GM12891 (cell line): ENCODE measurements at places on chromosomes 7 and 10.

DNA sequence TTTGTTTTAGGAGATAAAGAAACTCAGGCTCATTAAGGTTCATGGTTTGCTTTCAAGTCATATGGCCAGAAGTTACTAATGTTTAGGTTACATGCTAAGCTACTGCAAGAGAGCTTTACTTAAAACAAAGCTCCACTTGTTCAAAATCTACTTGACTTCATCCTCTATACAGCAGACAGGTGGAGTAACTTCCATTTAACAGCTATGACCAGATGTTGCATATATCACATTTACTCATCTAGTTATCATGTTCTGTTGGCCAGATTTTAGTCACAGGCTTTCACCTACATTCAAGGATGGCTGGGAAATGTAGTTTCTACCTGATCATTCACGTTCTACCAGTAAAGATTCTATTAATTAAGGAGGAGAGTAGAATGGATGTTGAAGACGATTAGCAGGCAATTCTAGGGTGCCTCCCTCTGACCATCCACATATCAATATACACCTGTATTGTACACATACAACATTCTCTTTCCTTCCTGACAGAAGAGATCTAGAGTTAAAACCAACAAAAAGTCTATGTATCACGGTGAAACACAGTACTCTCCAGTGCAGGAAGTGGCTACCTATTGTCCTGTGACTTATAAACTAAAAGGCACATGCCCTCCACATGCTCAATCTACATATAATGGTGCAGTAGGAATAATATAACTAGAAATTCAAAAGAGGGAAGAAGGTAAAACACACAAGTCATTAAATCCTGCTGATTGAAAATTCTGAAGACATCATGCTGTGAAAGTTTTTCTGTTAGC is 488.0 kb downstream of the MDFIC start:
- DNase-seq = no peak

DNA sequence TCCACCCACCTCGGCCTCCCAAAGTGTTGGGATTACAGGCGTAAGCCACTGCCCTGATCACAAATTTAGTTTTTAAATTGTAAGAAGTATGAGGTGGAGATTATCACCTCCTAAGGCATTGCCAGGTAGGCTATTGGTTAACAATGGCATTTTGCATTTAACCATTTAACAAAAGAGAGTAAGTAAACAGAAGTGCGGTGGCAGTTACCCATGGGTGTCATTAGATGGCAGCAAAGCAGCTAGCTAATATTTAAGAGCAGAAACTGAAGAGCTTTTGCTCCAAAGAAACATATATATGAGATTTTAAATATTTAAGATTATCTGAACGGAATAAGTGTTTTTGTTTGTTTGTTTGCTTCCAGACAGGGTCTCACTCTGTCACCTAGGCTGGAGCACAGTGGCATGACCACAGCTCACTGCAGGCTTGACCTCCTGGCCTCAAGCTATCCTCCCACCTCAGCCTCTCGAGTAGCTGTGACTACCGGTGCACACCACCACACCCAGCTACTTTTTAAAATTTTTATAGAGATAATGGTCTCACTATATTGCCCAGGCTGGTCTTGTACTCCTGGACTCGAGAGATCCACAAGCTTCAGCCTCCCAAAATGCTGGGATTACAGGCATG is 325.5 kb upstream of the C7orf33 start:
- DNase-seq = no peak

- DNase-seq = no peak
Observed at GRCh38 chr7:12571691-12572090, 1.2 kb downstream of the SCIN start.

DNA sequence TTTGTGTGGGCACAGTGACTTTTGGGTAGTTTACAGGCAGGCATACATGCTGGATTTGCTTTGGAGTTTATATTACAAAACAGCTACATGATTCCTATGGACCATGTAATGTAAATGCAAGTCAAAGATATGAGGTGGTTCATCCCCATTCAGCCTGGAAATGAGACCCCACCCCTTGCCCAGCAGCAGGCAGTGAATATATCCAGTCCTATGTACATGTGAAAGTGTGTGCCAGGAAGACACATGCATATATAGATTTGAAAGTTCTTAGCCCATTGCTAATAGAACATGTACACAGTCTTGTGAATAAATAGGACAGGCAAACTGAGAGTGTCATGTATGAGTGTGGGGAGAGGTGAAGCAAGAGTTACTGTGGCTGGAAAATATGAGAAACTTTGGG is 65.3 kb downstream of the FZD1 start:
- no peak for DNase-seq

DNA sequence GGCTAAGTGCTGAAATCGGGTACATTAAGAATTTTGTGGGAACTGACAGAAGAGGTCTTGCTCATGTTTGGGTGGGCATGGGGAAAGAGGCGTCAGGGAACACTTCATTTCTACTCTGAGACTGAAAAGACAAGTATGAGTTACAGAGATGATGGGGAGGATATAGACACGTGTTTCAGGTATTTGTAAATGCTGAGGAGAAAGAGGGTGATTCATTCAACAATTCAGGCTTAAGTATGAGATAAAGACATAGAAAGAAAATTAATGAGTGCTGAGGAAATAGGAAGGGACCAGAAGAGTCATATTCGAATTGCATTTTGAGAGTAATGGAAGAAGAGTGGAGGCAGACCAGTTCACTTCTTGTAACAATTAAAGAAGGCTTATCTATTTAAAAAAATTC is 143.6 kb downstream of the HBP1 start:
- DNase-seq = no peak

GRCh38 chr10:79310200-79310865 is 36.9 kb upstream of the PPIF start:
- no peak for DNase-seq

DNA sequence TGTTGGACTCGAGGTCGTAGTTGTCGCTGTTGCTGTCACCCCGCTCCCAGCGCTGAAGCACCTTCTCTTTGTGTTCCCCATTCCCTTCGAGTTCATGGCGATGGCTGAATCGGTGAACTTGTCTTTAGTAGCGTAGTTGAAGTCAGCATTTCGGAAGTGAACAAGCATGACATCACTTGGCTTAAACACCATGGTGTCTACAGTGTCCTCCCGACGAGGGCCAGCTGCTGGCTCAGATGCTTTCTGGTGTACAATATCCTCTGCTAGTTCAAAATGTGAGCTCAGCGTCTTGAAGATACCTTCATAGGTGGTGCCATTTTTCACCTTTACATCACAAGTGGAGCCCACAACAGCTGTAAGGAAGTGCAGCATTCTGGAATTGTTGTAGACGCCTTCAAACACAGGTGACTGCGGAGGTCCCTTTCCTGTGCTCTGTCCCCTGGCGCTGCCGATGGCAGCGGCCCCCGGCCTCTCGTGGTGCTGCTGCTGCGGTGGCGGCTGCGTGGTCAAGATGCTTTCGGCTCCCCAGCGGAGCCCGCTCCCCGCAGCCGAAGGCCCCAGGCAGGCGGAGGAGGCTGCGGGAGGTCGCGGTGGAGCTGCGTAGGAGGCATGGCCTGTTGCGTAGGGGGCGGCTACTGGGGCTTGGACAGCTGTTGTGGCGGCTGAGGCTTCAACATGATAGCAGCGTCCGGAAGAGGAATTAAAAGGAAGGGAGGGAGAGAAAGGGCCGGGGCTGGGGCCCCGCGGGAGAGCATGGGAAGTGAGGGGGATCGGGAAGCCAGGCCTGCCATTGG is 59.3 kb downstream of the ANKMY2 start:
- DNase-seq = no peak

- no peak for DNase-seq
Observed at GRCh38 chr10:21888959-21889358, 114.6 kb downstream of the DNAJC1 start.

- no peak for DNase-seq
Observed at GRCh38 chr10:98090822-98091221, 43.6 kb upstream of the R3HCC1L start.

DNA sequence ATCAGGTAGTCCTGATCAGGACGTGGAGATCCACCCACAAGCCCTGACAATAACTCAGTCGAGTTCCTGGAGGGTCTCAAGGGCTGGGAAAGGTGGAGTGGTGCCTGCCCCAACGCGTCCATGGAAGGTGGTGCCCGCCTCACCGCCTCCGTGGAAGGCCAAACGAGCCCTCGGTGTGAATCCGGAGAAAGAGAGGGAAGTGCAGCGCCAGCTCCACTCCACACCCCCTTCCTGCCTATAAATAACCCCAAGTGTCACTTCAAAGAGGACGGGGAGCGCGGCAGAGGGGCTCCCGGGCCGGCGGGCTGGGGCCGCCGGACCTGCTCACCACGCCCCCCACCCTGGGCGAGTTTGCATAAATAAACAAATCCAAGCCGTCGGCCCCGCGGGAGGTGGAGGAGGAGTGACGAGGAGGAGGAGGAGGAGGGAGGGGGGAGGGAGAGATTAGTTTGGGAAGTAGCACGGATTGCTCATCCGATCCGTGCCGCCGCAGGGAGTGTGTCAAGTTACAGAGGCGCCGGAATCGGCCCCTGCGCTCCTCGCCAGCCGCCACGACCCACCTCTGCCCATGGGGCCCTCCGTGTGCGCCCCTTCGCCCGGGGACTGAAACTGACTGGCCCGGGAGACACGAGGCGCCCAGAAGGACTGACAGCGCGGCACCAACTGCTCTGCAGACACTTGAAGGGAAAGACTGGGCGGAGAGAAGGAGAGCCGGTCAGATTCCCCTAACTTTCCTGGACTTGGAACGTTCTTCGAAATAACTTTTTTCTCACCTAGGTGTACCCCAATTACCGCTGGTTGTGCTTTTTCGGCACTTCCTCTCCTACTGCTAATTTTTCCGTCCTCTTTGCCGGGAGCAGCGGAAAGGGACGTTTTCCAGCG is at the start of gene COL13A1:
Gene COL13A1, plus strand, starts transcription at position 473 of the 882 bp plus-strand sequence. CDS start 518 bp downstream, outside the sequence.
- peak; percentile 28 for DNase-seq

DNA sequence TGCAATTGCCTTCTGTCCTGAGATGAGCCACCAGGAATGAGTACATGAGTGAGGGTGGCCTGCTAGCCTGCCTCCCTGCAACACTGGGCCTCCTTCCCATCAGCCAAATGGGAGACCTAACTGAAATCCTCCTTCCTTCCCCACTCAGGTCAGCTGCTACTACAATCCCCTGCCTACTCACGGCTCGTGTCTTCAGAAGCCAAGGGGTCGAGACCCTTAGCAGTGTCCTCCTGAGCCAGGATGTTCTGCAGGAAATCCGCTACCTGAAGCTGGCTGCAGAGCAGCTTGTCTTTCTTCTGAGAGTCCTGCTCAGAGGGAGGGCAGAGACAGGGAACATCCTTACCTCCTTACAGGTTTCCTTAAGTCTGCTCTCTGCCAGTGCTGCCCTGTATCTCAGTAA is 1.2 kb downstream of the ZWINT start:
- DNase-seq = no peak

DNA sequence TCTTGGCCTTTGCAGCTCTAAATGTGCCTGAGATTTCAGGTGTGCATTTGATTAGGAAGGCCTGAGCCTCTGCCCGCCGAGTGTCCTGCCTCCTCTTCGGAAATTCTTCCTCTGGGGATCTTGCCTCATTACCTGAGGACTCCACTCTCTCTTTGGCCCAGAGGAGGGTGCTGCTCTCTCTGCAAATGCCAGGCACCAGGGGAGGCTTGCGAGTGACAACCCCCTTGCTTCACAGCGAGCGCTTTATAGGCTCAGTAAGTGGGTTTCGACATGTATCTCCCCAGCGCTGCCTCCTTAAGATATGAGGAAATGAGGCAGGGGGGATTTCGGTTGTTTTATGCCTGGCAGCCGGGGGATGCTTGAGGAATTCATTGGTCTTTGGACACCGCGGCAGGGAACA is 423.9 kb downstream of the GLRX3 start:
- no peak for DNase-seq

GRCh38 chr7:132422502-132423111 is 153.7 kb downstream of the PLXNA4 start:
- no peak for DNase-seq

GRCh38 chr10:117363028-117363427 is 12.2 kb downstream of the PDZD8 start:
- DNase-seq = no peak

GRCh38 chr7:45973725-45974532 is 52.9 kb upstream of the IGFBP3 start:
- no peak for DNase-seq

DNA sequence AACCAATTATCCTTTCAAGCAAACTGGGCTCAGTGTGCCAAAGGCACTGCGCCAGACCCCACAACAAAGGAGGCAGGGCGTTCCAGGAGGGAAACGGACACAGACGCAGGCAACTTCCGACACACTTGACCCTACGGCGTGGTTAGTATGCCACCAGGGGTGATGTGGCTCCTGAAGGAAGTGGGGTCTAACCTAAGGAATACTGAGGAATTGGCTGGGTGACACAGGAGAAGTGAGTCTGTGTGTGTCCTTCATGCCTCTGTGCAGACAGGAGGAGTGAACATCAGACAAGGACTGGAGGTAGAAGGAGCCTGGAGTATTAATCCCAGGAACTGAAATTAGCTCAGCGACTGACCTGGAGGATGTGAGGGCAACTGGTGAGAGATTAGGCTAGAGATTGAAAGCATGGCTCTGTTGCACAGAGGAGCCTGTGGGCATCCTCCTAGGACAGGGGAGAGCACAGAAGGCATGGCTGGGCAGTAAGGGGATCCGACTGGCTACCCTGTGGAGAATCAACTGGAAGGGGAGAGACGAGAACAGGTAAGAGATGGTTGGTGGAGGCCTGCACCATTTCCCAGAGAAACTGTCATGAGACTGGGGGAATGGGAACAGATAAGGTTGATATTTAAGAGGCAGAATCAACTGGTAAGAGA is 27.8 kb downstream of the GSDME start:
- DNase-seq = no peak

GRCh38 chr10:112797855-112798254 is 152.2 kb upstream of the TCF7L2 start:
- DNase-seq = no peak

GRCh38 chr7:32532086-32532485 is 36.8 kb downstream of the AVL9 start:
- no peak for DNase-seq

DNA sequence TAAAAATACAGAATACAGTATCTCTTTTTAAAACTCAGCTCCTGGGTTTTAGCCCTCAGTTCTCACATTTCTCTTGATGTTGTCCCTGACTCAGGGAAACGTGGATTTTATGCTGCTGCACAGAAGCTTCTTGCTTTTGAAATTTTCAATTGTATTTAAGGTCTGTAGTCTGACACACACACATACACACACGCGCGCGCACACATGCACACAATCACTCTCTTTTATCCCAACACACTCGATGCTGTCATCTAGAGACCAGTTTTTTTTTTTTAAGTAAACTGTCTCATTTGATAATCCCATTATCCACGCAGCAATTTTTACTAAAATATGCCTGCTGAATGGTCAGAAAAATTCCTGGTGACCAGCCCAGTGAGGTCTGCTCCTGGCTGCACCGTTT is 108.6 kb downstream of the KMT2E start:
- no peak for DNase-seq

- no peak for DNase-seq
Observed at GRCh38 chr10:47406870-47407691, 23.0 kb upstream of the ZNF488 start.

- peak; percentile 57 for DNase-seq
Observed at GRCh38 chr10:31581741-31582323, 262.8 kb downstream of the ZEB1 start.

DNA sequence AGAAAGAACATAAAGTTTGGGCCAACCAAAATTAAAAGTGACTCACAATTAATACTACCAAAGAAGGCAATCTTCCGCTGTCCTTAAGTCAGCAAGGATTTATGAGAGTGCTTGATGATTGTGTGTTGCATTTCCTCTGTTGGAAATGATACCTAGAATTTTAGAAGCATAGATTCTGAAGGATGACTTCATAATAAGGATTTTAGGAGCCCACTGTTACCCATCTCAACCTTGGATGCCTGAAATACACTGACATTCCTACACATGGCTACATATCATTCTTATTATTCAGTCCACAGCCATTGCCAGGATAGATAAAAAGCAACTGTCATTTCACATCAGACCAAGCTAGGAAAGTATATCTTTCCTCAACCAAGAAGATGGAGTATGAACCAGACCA is 823.8 kb downstream of the LRMDA start:
- DNase-seq = no peak
